ENCODE measurements at places on chromosomes 7 and 10.

DNA sequence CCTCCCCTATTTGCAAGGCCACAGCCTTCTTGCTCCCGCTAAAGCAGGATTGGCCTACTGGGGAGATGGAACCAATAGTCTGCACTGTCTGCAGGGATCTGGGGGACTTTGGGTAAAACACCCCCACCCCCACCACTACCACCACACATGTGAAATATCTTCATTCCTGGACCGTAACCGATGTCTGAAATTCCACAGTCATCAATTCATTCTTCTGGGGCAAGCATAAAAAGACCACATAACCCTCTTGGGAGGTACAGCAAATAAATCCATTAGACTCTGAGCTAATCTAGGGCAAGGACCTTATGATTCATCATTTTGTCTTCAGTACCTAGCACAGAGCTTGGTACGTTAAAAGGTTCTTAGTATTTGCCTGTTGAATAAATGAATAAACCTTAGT is 307.8 kb downstream of the GPAM start:
- no peak for DNase-seq

GRCh38 chr10:80552151-80552646 is 14.5 kb downstream of the SH2D4B start:
- peak; percentile 34 for DNase-seq

GRCh38 chr10:88721392-88721791 is 15.3 kb downstream of the LIPK start:
- DNase-seq: no peak

DNA sequence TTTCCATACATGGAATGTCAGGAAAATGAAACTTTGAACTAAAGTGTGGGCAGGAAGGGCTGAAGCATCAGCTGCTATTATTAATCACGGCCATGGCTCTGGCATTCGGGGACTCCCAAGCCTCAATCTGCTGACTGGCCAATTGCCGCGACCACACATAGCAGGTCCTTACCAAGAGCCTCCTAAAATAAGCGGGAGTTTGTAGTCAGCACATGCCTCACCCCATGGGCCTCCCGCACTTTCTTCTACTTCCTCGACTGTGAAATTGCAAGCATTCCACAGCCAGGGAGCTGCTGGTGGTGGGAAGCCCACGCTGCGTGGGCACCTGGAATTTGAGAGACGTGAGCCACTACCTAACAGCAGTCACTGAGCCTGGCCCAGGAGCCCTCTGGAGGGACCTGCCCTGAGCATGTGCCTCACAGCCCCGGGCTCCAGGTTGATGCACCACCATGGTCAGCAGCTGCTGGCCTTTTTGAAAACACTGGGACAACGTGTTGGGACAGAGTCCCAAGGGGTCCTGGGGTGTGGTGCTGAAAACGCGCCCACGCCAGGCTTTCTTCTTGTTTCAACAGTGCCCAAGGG is 211.4 kb downstream of the TNS3 start:
- DNase-seq: peak; percentile 67

GRCh38 chr7:158663428-158663741 is 41.2 kb downstream of the NCAPG2 start:
- DNase-seq: no peak

- DNase-seq: no peak
Measured at GRCh38 chr7:123367484-123368122, 166.8 kb downstream of the IQUB start.

DNA sequence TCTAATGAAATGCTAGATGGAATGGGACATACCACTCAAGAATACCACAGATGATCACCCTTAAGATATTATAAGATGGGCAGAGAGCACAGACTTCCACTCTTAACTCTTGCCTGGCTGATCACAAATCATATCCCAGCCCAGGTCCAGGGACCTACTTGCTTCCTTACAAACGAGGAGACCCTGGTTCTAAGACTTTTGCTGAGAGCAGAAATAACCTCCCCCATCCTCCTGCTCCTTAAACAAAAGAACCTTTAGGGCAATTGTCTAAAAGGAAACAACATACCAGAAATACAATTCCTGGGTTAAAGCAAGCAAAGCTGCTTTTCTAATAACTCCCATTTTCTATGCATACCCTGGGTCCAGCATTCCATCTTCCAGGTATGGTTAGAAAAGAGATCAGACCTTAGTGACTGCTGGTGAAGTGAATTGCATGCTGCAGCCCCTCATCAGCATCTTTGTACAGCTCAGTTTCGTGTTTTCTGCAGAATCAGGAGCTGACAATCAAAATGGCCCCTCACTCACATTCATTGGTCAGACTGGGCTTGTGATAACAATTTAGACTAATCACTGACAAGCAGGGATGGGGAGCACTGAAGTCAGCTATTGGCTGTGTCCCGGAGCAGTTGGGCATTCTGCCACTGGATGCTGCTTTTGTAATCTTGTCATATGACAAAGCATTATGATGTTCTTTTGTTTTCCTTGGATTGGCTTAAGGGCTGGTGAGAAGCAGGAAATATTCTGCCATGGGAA is 14.6 kb downstream of the IFIT3 start:
- peak; percentile 25 for DNase-seq

DNA sequence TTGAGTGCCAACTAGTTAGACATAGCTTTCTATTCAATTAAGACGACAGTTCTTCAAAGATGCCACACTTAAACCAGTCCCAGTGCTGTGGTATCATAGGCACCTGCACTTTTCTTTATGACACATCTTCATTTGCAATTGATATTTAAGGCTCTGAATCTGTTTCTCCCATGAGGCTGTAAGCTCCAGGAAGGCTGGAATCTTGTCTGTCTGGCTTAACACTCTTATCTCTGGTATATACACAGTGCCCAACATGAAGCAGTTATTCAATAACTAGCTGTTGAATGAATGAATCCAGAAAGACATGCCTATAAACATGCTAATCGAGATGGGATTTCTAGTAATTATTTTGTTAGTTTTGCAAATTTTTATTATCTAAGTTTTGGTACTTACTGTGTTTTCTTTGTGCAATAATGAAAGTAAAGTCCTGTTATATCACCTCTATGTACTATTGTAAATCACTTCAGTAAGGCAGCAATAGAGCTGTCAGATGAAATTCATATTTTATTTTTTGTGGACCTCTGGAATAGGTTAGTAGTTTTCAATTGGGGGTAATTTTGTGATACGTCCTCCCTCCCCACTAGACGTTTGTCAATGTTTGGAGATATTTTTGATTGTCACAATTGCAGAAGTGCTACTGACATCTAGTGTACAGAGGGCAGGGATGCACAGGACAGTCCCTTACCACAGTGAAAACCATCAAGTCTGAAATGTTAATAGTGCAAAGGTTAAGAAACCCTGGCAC is 51.3 kb upstream of the STEAP4 start:
- no peak for DNase-seq

- no peak for DNase-seq
Measured at GRCh38 chr10:17383801-17384555, 70.4 kb downstream of the ST8SIA6 start.

- peak; percentile 77 for DNase-seq
Measured at GRCh38 chr7:42493436-42494198, 256.6 kb upstream of the GLI3 start.

GRCh38 chr7:6157685-6158423 is 114.6 kb downstream of the CYTH3 start:
- no peak for DNase-seq

GRCh38 chr7:95589031-95589430 is 7.3 kb downstream of the PDK4 start:
- no peak for DNase-seq

DNA sequence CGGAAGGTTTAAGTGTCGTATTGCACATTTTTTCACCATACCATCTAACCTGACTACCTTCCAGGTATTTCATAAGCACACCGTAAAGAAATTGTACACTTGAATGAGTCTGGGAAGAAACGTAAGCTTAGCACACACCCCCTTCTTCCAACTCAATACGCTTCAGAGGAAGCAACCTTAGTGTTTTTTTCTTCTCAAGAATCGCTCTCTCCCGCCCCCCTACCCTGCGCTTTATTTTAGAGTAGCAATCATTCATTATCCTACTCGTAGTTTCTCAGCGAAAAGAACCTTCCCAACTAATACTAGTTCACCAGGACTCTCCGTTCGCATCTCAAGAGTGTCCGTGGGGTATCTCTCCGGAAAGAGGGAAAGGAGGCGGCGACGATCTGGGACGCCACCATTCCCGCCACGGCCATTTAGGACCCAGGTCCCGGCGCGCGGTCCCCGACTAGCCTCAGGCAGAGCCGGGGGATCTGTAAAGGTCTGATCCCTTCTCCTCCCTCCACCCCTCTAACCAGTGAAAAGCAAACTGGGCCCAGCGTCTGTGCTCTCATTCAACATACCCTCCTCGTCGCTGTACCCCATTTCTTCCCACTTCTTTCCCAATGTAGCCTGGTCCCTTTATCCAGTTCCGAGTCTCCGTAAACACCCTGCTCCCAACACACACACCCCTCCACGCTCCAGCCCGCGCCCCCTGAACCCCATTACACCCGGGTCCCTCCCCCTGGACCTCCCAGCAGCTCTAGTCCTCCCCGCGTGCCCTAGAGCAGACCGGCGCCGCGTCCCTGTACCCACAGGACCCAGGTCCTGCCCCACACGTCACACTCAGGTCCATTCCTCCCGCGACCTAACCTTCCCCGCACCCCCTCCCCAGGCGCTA is 16.0 kb downstream of the MYOZ1 start:
- DNase-seq: no peak

GRCh38 chr10:2731940-2732339 is 335.4 kb upstream of the PFKP start:
- no peak for DNase-seq

Measured in SJSA1 (cell line).